Kidney (tissue), 22 donors: ENCODE measurements at places on chromosomes 4 and X. TPM values are rescaled to one million over a fixed set of nuclear protein-coding genes. Genes with fewer than 3 reads are reported as not detected.

Gene CCKAR
- total RNA-seq = not detected

Gene NMU
- 0.79 TPM for total RNA-seq

Gene YIPF7
- not detected for total RNA-seq

Gene ZNF182
- 5.8 TPM for total RNA-seq

Gene FAAH2
- 17.0 TPM for total RNA-seq

Gene SMIM10
- 6.5 TPM for total RNA-seq

Gene CLTRN
- total RNA-seq = 30.7 TPM

Gene SLC4A4
- 37.1 TPM for total RNA-seq

Gene ASB12
- not detected for total RNA-seq

Gene UNC5C
- 3.1 TPM for total RNA-seq

Gene EFHC2
- 6.4 TPM for total RNA-seq

Gene SPIN3
- total RNA-seq = 14.9 TPM

Gene HSPA4L
- 13.5 TPM for total RNA-seq
